ENCODE measurements at places on chromosomes 2 and 18.

DNA sequence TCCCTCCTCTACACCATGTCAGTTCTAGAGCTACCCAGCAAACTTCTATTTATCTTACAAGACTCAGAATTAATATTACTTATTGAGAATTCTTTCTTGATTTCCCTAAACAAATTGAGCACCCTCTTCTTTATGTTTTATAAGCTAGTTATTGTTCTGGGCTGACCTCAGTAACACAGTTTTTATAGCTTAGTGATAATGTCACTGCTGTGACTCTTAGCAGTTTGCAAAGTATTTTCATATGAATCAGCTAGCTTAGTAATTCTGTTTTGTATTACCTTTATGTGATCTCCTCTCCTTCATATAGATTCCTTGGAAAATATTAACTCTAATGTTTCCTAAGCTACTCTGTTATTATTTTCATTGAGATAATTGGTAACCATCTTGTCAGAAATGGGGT lies 114.9 kb downstream of the PMS1 start:
- no peak for DNase-seq

DNA sequence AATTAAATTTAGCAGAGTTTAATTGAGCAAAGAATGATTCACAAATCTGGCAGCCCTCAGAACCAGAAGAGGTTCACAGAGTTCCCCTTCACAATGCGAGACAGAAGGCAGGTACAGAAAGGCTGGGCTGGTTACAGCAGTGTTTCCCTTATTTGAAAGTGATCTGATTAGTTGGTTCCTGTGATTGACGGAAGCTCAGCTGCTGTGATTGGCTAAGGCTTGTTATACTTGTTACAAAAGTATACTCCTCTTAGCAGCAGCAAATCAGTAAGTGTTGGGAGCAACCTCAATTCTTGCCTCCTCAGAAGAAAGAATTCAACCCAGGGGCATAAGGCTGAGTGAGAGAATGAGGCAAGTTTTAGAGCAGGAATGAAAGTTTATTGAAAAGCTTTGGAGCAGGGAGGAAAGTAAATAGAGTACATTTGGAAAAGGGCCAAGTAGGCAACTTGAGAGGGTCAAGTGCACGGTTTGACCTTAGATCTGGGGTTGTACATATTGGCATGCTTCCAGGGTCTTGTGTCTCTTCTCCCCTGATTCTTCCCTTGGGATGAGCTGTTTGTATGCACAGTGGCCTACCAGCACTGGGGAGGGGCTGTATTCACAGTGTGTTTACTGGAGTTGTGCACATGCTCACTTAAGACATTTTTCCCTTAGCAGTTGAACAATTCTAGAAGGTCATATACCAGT lies 431.8 kb upstream of the RAB12 start:
- DNase-seq: no peak

DNA sequence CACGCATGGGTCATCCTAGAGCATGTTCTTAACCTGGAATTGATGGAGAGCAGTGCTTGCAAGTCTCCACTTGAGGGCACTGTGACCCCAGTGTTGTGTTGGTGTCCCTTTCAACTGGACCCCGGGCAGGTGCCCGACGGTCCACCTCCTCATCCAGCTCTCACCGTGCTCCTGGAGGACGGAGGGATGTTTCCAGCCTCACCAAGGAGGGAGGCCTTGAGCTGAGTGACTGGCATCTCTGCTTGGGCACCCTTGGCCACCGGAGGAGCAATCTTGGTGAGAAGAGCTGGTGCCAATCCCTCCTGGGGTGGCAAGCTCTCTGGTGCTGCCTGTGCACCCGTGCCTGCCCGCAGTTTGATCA lies 45.4 kb upstream of the ASB18 start:
- DNase-seq: no peak

GRCh38 chr2:16630463-16630862 lies 35.2 kb downstream of the CYRIA start:
- DNase-seq: peak; percentile 5

DNA sequence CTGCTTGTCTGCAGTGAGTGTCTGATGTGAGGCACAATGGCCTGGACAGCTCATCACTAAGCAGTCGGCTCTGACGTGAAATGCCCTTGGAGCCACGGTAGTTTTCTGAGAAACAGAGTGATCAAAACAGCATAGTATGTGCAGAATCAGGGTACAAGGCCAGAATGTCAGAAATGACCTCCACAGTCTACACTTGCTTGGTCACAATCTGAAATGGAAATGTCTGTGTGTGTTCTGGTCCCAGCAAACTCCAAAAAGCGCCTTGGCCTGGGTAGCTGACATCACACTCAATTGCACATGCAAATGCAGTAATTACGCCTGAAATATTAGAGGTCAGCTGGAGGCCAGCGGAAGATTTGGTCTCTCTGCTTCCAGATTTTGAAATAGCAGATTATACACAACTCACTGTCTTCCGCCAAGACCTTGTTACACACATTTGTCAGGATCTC lies 95.4 kb downstream of the CTAGE1 start:
- no peak for DNase-seq

DNA sequence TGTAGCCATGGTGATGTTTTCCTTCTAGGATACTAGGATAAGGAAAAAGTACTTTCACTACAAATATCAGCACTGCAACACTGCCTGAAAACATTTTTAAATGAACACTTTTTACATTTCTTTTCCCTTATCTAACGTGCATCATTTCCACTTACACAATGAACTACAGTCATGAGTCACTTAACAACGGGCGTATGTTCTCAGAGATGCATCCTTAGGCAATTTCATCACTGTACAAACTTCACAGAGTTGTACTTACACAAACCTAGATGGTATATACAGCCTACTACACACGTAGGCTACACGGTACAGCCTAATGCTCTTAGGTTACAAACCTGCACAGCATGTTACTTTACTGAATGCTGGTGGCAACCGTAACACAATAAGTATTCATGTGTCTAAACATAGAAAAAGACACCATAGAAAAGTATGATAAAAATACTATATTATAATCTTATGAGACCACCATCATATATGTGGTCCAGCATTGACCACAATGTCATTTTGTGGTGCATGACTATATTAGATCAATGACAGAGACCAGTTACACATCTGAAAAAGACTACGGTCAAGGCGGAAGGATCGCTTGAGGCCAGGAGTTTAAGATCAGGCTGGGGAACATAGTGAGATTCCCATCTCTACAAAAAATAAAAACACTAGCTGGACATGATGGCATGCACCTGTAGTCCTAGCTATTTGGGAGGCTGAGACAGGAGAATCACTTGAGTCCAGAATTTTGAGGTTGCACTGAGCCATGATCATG lies 39.8 kb downstream of the WDR33 start:
- DNase-seq: no peak

- no peak for DNase-seq
Observed at GRCh38 chr2:168852481-168852880, 37.7 kb downstream of the SPC25 start.

Data from CD4-positive, alpha-beta T cell treated with Interleukin-2 at 100 ng/mL for 4 hours (primary cell).